ENCODE measurements at places on chromosomes 12 and 14.

- DNase-seq, result no peak
Observed at GRCh38 chr12:116153983-116154382, 123.5 kb downstream of the MED13L start.

- DNase-seq, result no peak
Observed at GRCh38 chr12:53212931-53213330, 5.9 kb upstream of the ITGB7 start.

DNA sequence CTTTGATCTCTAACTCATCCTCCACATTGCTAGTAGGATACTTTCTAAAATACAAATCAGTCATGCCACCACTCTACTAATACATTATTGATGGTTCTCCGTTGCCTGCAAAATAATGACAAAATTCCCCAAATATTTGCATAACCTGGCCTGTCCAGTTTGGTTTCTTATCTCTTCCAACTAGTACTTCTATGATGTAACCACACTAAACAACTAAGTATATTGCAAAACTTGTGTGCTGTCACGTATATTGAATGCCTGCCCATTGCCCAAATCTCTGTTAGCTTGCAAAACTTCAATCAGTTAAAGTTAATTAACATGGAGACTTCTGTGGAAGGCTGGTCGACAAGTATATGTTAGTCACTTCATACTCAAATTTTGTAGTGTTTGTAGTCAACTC, 6.5 kb downstream of the OR6C74 start:
- DNase-seq, result no peak

- DNase-seq, result peak; percentile 38
Observed at GRCh38 chr12:21940549-21941505, at the start of gene ABCC9. TSS of gene ABCC9 (minus strand) at chr12:21941426. CDS start at chr12:21936674, 4,752 bp downstream.

All from HCEC 1CT (cell line).